ENCODE measurements at places on chromosomes 5 and 9. TPM values are rescaled to one million over a fixed set of nuclear protein-coding genes. Genes with fewer than 3 reads are reported as not detected.

DNA sequence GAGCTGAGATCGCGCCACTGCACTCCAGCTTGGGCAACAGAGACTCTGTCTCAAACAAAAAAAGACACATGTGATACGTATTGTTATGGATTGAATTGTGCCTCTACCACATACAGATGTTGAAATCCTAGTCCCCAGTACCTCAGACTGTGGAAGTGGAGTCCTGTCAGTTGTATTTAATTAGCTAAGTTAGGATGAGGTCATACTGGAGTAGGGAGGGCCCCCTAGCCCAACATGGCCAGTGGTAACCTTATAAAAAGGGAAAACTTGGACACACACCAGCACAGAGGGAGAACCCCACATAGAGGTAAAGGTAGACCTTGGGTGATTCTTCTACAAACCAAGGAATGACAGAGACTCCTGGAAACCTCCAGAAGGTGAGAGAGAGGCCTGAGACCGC is 119.8 kb downstream of the GADD45G start:
- no peak for DNase-seq

DNA sequence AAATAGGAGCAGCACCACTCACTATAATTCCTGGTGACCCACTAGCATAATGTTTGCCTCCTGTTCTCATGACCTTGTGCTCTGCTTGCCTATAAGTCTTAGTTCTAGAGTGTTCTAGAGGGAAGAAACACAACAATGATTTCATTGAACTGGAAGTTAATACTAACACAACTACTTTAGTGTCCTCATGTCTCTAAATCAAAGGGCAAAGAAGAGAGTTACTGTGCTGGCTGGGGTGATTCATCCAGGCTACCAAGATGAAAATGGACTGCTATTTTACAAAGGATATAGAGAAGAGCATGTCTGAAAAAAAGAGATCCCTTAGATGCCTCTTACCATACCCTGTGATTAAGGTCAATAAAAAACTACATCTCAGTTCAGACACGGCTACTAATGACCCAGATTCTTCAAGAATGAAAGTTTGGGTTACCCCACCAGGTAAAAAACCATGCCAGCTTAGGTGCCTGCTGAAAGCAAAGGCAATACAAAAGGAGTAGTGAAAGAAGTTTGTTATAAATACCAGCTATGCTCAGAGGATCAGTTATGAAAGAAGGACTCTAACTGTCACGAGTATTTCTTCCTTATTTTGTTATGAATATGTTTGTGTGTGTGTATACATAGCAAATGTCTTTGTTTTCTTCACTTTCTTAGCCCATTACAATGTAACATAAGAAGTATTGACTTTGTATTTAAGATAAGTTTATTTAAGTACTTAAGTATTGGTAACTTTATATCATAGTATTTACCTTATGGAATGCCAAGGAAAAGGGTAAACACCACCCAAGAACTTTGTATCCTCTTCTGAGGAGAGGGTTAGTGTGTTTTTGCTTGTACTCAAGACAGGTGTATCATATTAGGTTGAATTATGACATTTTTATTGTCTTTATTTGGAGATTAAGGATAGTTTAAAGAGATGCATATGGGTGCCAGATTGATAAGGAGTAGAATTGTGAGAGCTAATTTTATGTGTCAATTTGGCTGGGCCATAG is 314.1 kb upstream of the PTGER4 start:
- no peak for DNase-seq

Gene ARL14EPL
- not detected for total RNA-seq

DNA sequence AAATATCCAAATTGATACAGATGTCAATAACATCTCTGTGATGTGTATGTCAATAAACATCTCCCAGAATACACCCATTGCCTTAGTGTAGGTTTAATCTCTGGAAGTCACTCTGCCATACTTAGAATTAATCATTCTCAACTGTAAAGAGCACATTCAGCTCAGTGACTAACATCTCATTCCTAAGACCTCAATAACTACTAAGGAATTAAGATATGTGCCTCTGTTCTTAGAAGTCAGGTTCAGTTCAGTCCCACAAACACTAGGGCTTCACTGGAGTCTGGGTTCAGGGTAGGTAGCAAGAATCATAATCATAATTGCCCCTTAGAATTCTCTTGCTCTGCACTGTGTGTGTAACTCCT is 31.7 kb downstream of the UGCG start:
- no peak for DNase-seq

DNA sequence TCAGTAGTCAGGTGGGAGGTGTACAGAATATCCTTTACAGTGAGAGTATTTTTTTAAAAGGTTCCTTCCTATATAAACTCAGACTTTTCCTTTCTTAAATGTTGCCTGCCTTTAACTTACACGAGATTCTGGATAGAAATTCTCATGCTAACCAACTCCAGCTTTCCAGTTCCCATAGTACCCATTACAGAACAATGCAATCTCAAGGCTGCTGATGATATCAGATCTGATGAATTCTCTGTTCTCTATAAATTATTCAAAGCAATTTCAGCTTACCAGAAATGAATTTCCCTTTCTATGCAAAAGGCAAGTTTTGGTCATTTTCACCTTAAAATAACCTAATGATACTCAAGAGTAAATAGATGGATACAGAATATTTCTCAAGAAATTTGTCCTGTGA is 90.3 kb downstream of the NUDT12 start:
- DNase-seq = no peak

- no peak for DNase-seq
Measured at GRCh38 chr9:115730845-115731244, 422.7 kb upstream of the PAPPA start.

Gene PPP3R2
- total RNA-seq = 0.22 TPM

Gene NMUR2
- 0.80 TPM for total RNA-seq

GRCh38 chr5:115785381-115786065 is 30.9 kb downstream of the CDO1 start:
- no peak for DNase-seq

- no peak for DNase-seq
Measured at GRCh38 chr5:73355108-73355507, 93.5 kb downstream of the FOXD1 start.

DNA sequence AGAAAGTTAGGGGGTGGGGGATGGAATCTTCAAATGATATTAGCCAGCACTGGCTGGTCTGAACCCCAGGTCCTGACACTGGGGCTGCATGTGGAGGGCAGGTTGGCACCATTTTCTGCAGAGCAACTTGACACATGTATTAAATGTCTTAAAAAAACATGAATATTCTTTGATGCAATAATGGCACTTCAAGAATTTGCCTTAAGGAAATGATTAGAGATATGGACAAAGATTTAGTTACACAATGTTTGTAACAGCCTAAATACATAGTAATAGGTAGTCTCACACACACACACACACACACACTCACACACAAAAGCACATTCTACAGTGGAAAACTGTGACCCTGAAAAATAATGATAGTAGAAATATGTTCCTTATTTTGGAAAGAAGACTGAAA is 3.6 kb downstream of the SVEP1 start:
- DNase-seq = no peak

Gene NEUROG1
- 3.7 TPM for total RNA-seq

GRCh38 chr9:105883847-105884246 is 189.5 kb downstream of the TMEM38B start:
- no peak for DNase-seq

Gene BTNL8
- total RNA-seq = 0.87 TPM

DNA sequence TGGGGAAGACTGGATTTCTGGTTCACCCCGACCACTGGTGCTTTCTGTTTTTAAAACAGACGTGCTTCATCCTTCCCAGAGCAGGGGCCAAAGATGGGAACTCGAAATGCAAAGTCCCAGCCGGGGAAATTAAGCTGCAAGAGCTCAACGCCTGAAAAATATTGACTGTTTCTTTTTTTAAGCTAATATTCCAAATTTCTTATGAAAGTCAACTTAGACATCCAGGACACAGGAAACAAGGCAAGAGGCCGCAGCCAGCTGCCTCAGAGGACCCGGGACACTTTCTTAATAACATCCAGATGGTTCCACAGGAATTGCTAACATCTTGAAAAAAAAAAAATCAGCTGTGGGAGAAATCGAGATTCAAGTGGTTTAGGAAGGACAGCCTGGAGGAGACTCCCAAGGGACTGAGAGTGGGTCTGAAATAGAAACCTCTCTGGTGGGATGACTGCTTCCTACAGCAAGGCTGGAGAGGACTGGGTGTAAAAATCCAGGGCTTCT is 144.9 kb downstream of the FGF1 start:
- DNase-seq = no peak

GRCh38 chr5:35354751-35355150 is 124.5 kb upstream of the PRLR start:
- DNase-seq = no peak

Gene ORM2
- total RNA-seq = not detected

Gene PCDHGA5
- total RNA-seq = 0.39 TPM

All from type B pancreatic cell (in vitro differentiated cells).